ENCODE measurements at places on chromosomes 3 and 15.
A peak's percentile ranks its signal among the peaks of the same experiment; 100 is the strongest.

GRCh38 chr15:65535192-65535591, 4.9 kb downstream of the HACD3 start:
- DNase-seq, result peak; percentile 8

- DNase-seq, result no peak
Observed at GRCh38 chr3:150390087-150390486, 18.0 kb upstream of the TSC22D2 start.

DNA sequence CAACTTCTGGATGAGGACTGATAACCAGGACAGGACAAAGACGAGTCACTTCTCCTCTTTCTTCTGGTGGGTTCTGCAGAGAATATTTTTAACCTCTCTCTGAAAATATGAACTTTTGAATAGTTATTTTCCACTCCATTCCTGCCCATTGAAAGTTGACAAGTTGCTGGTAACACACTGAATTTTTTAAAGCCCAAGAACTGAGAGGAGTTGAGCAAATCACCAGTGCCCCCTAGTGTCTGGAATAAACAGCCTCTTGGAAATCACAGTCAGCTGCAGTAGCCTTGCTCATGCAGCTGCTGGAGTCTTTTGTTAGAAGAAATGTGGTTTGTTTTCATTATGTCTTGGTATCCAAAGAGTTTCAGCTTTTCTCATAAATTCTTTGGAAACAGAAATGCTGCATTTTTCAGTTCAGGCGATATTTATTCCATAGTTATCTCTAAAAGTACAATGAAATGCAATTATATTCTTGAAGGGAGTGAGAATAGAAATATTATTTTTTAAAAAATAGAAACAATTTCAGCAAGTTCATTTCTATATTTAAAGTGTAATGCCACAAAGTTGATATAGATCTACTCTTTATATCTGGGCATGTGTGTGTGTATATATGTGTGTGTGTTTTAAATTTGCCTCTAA, 741.0 kb upstream of the CBLB start:
- DNase-seq, result peak; percentile 92

- peak; percentile 39 for DNase-seq
Observed at GRCh38 chr15:70095408-70096214, 2.1 kb downstream of the TLE3 start.

GRCh38 chr3:195708626-195709481, 11.9 kb upstream of the MUC20 start:
- DNase-seq, result no peak

DNA sequence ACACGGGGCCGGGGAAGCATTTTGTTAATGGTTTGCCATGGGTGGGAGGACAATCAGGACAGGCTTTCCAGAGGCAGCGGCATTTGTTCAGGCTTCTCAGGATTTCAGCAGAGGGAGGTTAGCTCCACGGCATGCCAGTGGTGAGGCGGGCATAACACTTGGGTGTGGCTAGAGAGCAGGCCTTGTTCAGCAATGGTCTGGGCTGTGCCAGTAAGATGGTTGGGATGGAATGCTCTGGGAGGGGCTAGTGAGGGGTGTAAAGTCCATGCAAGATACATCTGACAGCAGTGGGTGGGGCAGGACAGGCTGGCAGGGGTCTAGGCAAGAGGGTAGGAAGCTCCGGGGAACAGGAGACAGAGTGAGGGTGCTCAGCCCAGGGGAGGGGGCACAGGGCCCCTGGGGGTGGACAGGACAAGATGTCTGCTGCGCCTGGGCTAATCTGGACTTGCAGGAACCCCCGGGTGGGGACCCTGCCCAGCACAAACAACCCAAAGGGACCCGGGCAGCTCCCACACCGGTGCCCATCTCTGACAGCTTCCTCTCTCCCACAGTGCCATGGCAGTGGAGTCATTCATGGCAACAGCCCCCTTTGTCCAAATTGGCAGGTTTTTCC, 8.4 kb downstream of the TMEM43 start:
- DNase-seq, result no peak

DNA sequence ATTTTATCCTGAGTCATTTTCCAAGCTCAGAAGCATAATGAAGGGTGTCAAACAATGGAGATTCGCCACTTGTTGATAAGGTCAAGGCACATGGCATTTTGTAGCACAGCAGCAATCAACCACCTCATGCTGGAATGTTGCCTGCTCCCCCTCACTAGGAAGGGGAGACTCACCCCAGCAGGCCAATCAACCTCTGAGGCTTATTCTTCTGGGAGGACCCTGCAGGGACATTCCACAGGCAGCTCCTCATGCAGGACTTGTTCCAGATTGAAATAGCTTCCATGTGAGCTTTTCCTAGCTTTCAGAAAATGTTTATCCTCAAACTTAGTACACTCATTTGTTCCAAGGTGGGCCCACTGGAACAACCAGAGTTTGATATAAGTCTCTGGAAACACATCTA, 77.6 kb downstream of the SSR3 start:
- DNase-seq, result peak; percentile 74

GRCh38 chr15:88538972-88539371, 7.5 kb downstream of the DET1 start:
- DNase-seq, result no peak

GRCh38 chr3:197337214-197337613, 38.8 kb upstream of the DLG1 start:
- DNase-seq, result no peak
